ENCODE measurements at places on chromosomes 16 and 17.

DNA sequence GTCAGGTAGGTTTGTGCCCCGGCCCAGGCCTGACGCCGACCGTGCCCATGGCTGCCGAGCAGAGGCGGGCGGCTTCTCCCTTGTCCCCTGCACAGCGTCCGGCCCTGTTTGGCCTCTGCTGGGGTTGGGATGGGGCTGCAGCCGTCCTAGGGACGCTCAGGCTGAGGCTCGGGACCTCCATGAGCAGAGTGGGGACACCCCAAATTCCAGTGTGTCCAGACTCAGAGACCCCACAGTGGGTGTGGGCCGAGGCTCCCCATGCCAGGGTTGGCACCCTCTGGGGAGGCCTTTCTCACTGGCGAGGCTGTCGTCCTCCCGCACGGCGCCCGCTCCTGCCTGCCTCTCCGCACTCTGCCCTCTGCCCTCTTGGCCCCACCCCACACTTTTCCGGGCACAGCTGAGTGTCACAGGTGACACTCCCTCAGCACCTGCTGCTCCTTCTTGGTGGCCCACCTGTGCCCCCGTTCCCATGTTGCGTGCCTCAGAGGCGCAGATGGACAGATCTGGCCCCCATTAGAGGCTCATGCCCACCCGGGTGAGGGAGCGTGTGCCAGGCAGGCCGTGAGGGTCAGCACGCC lies 16.1 kb downstream of the TRAF7 start:
- DNase-seq, result no peak

DNA sequence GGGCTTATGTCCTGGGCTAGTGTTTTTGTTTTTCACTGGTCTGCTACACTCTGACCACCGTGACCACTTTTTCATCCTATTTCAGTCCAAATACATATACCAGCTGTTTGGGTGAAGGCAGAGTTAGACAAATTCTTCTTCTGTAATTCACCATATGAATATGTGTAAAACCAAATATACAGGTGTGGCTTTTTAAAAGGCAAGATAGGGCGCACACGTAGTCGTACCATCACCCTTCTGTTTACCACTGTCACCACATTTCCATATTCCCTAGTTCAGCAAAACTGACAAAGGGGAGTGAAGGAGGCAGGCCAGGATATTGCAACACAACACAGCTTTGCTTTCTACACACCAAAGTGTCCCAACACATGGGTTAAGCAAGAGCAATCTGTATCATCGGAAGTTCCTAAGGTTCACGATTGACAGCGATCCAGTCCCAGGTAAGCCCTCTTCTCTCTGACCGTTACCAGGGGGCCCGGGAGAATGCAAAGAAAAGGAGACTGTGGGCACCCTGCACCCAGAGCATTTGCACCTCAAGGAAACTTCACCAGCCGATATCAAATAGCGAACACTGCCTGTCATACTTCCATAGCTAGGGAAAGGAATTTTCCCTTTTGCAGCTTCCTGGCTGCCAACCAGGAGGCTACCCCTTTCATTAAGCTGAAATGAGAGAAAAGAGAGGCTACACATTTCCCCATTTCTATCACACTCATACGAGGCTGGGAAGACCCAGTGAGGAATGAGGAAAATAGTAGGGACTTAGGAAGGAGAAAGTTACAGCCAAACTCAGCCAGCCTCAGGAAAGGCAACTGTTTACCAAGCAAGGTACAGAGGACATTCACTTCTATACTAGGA lies 23.1 kb downstream of the CREBBP start:
- DNase-seq, result no peak

- no peak for DNase-seq
Observed at GRCh38 chr17:68013385-68013784, 17.1 kb upstream of the C17orf58 start.

- DNase-seq, result no peak
Observed at GRCh38 chr16:3889059-3889458, 8.5 kb upstream of the CREBBP start.

GRCh38 chr16:2191446-2191706 lies 5.0 kb downstream of the CASKIN1 start:
- no peak for DNase-seq
